ENCODE measurements at places on chromosomes 13 and 19.

DNA sequence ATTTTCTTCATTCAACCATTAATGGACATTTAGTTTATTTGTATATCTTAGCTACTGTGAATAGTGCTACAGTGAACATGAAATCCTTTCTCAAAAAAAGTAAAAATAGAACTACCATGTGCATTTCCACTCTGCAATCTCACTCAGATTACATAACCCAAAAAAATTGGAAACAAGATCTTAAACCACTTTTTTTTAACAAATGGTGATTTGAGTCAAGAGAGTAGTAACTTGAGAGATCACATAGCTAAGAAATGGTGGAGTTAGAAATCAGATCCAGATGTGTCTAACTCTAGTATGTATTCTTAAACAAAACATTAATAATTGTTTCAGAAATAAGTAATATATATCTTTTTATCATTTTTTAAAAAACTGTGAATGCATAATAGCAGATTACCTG lies 318.3 kb upstream of the SGCG start:
- no peak for DNase-seq

- peak; percentile 27 for DNase-seq
Observed at GRCh38 chr19:16541526-16542044, 652 bp downstream of the CHERP start.

- peak; percentile 21 for DNase-seq
Observed at GRCh38 chr13:36344173-36344572, 2.0 kb downstream of the SPART start.

- DNase-seq, result no peak
Observed at GRCh38 chr13:98500963-98501421, 75.9 kb downstream of the STK24 start.

GRCh38 chr19:5487222-5487621 lies 32.0 kb downstream of the ZNRF4 start:
- no peak for DNase-seq

DNA sequence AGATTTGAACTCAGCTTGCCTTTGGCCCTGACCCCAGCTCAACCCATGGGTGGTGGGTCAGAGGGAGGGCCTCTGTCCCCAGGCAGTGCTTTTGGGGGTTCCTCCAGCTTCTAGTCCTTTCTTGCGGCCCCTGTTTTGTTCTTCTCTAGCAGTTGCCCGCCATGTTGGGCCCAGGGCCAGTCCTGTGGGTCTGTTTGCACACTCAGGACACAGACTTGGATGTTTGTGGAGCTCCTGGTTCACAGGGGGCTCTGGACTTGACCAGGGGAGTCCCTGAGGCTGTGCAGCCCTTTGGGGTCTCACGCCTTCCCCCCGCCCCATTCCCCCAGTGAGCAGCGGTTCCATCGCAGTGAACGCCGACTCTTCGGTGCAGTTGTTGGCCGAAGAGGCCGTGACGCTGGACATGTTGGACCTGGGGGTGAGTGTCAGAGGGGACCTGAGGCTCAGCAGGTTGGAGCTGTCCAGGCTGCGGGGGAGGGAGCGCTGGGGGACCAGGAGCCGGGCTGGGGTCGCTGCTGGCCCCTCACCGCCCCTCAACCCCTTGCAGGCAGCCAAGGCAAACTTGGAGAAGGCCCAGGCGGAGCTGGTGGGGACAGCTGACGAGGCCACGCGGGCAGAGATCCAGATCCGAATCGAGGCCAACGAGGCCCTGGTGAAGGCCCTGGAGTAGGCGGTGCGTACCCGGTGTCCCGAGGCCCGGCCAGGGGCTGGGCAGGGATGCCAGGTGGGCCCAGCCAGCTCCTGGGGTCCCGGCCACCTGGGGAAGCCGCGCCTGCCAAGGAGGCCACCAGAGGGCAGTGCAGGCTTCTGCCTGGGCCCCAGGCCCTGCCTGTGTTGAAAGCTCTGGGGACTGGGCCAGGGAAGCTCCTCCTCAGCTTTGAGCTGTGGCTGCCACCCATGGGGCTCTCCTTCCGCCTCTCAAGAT lies 2.5 kb downstream of the ATP5F1D start:
- DNase-seq, result peak; percentile 71

GRCh38 chr13:52723181-52723580 lies 16.4 kb downstream of the CNMD start:
- DNase-seq, result no peak

- peak; percentile 42 for DNase-seq
Observed at GRCh38 chr19:19214892-19215291, 3.1 kb downstream of the NCAN start.

DNA sequence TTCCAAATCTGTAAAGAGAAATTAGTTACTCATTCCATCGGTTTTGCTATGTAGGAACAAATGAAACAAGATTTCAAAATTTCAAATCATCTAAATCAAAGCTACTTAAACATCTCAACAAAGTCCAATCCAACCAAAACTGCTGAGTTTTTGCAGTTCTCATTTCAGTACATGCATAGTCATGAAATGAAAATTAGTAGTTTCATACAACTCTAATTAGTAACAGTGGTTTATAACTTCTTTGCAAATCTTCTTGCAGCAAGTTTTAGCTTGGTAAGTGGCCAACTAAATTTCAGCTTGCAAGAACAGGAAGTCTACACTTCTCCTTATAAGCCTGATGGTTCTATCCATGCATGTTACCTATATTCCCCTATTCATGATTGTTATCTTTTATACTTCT lies 75.6 kb downstream of the SPRY2 start:
- DNase-seq, result no peak

- DNase-seq, result no peak
Observed at GRCh38 chr13:113109151-113110047, 3.8 kb downstream of the F7 start.

DNA sequence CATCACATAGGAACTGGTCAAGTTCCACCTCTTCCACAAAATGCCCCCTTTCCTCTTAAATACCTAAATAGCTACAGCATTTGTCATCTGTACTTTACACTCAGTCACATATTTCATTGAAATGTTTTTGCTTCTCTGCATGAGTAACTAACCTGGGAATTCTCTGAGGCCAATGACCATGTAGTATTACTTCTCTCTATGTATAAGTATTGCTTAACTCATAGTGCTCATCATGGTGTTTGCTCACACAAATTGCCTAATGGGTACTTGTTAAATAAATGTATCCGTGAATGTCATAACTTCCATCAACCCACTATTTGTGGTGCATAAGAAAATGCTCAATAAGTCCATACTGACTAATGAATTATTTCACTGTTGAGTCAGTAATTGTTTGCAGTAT lies 115.5 kb downstream of the FGF14 start:
- peak; percentile 80 for DNase-seq

DNA sequence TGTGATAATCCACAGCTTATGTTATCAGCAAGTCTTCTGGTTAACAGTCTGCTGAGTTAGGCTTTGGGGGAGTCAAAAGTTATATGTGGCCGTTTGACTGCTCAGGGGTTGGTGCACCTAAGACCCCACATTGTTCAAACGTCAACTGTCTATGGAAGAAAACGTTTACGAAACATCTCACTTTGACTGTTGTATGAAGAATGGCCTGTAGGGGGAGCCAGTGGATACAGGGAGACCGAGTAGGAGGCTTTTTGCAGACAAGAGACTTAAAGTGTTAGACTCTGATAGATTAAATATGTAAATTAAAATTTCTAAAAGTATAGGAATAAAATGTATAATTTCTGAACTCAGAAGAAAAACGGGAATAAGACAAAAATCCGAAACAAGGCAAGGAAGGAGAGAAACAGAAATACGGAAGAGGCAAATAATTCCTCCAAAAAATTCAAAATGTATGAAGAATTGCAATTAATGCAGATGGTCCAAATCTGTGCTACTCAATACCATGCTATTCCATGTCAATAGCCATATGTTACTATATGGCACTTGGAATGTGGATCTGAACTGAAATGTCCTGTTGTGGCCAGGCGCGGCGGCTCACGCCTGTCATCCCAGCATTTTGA lies 37.8 kb downstream of the TNFSF14 start:
- DNase-seq, result peak; percentile 55

DNA sequence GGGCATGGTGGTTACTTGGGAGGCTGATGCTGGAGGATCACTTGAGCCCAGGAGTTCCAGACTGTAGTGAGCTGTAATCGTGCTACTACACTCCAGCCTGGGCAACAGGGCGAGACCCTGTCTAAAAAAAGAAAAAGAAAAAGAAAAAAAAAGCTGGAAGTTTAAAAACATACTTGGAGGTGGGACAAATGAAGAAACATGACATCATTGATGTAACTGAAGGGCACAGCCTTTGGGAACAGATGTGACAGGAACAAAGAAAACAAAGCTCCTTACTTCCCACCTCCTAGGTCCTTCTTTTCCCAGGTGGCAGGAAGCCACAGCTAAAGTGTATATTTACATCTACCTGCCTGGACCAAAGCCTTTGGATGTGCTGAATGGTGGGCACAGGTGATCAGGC lies 1.9 kb downstream of the PEX11G start:
- DNase-seq, result no peak

- no peak for DNase-seq
Observed at GRCh38 chr13:109728061-109728460, 58.3 kb downstream of the IRS2 start.

- DNase-seq, result peak; percentile 5
Observed at GRCh38 chr13:67971291-67971690, 741.2 kb upstream of the PCDH9 start.

DNA sequence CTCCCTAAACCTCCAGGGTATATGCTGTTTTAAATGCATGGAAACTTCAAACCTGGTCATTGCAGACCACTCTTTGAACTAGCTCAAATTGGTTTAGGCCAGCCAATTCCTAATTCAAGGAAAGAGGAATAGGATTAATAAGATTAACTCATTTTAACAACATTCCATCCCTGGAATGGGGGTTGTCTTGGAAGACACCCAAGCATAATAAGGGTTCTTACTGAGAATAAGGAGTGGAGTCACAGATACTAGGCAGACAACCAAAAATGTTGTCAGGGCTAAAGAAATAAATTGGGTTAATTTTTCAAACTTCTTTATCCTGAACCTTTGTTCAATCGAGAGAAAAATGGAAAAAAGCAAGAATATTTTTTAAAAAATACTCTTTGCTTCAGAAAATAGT lies 186.2 kb downstream of the PCDH9 start:
- no peak for DNase-seq

- no peak for DNase-seq
Observed at GRCh38 chr19:45348367-45349125, 8.0 kb downstream of the KLC3 start.

Measured in HT1080 (cell line).